ENCODE measurements at places on chromosomes 4 and X.

- DNase-seq, result no peak
Measured at GRCh38 chr4:79603681-79604080, 195.7 kb upstream of the GK2 start.

DNA sequence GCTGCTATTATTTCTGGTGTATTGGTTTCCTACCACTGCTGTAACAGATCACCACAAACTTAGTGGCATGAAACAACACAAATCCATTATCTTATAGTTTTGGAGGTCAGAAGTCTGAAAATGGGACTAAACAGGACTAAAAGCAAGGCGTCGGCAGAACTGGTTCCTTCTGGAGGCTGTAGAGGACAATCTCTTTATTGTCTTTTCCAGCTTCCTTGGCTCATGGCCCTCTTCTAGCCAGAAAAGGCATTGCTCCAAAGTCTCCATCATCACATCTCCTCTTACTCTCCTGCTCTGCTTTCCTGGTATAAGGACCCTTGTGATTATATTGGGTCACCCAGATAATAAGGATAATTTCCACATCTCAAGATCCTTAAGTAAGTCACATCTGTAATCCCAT, 121.9 kb downstream of the CLCN4 start:
- DNase-seq, result no peak

- no peak for DNase-seq
Measured at GRCh38 chrX:130094696-130095095, 15.6 kb downstream of the ELF4 start.

DNA sequence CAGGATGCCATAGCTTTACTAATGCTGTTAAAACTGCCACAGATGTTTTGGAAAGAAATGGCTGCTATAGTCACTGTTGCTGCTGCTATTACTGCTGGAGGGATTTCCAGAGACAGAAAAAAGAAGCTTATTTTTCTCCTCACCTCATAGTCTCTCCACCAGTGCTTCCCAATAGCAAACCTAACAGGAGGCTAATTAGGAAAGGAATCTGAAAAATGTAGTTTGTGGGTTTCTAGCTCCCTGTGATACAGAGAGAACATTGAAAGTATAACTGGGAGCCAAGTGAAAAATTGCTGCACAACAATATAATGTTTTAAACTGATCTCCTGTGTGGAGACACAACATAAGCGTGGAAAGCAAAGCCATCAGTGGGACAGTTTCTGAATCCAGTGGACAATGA, 8.6 kb upstream of the TSPAN7 start:
- DNase-seq, result no peak

DNA sequence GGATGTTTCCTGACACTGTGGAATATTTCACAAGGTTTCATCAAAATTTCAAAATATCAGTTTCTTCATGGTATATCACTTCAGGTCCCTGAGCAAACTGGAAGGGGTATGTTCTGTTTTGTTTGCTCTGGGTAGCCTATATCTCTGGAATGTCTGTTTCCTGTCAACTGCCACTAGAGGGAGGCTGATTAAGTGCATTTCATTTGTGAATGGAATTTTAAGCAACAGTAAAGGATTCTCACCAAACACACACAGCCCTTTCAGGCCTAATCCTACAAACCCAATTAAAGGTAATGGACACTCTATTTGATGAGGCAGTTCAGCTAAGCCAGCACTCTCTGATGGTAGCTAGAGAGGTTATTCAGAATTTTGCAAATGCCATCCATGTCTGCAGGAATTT, 307.1 kb downstream of the TEX13A start:
- DNase-seq, result no peak

- peak; percentile 58 for DNase-seq
Measured at GRCh38 chr4:186485561-186486062, 69.8 kb downstream of the MTNR1A start.

DNA sequence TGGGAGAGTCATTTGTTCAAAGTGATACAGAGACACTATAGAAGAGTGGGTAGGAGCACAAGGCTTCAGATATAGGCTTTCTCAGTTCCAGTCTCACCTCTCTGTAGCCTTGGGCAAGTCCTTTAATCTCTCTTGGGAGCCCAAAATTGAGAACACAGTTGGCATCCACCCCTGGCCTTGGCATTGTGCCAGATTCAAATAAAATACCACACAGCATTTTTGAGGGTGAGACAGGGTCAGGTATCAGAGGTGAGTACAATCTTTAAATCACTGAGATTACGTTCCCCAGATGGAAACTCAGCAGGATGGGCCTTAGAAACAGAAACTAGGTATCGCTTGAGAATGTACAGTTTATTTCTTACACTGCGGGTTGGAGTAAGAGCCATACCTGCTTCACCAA, 25.2 kb upstream of the SMIM10L2A start:
- DNase-seq, result no peak

DNA sequence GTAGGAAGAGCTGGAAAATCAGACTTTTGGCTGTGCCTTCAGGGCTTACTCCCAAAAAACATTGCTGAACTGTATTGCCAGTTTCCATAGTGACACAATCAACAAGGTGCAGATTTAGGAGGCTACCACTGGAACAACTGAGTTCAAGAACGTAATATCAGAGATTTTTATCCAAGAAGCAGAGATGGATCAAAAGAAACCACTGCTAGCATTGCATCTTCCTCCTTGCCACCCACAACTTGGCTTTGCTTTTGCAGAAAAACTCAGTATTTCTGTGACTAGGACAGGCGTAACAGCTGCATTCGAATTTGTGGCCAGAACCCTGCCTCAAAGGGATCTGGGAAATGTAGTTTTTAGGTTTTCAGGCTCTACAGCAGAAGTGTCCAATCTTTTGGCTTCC, 27.8 kb upstream of the WDFY3 start:
- no peak for DNase-seq

DNA sequence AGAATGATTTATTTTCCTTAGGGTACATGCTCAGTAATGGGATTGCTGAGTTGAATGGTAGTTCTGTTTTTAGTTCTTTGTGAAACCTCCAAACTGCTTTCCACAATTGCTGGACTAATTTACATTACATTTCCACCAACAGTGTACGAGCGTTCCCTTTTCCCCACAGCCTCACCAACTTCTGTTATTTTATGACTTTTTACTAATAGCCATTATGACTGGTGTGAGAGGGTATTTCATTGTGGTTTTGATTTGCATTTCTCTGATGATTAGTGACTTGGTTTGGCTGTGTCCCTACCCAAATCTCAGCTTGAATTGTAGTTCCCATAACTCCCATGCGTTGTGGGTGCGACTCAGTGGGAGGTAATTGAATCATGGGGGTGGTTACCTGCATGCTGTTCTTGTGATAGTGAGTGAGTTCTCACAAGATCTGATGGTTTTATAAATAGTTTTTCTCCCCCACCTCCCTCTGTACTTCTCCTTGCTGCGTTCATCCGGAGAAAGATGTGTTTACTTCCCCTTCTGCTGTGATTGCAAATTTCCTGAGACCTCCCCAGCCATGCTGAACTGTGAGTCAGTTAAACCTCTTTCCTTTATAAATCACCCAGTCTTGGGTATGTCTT, 95.1 kb downstream of the GBA3 start:
- no peak for DNase-seq

- DNase-seq, result no peak
Measured at GRCh38 chr4:36426741-36427140, 145.3 kb downstream of the DTHD1 start.

DNA sequence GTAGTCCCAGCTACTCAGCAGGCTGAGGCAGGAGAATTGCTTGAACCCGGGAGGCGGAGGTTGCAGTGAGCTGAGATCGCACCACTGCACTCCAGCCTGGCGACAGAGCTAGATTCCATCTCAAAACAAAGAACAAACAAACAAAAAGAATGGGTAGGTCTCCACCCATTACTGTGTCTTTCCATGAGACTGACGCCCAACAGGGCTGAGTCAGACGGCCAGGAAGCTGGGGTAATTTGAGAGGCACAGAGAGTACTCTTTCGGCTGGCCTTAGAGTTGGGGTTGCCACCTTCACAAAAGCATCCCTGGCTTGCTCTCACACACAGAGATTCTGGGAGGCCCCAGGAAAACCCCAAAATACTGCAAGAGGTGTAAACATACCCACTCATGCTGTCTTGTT, 72.0 kb upstream of the DHRSX start:
- no peak for DNase-seq

GRCh38 chr4:36041340-36041739, 203.0 kb downstream of the ARAP2 start:
- DNase-seq, result no peak

GRCh38 chrX:119028733-119029330, 44.0 kb upstream of the CT47C1 start:
- DNase-seq, result no peak

- no peak for DNase-seq
Measured at GRCh38 chr4:106297245-106298035, 18.6 kb downstream of the TBCK start.

- no peak for DNase-seq
Measured at GRCh38 chr4:54015423-54016030, 48.9 kb downstream of the CHIC2 start.

DNA sequence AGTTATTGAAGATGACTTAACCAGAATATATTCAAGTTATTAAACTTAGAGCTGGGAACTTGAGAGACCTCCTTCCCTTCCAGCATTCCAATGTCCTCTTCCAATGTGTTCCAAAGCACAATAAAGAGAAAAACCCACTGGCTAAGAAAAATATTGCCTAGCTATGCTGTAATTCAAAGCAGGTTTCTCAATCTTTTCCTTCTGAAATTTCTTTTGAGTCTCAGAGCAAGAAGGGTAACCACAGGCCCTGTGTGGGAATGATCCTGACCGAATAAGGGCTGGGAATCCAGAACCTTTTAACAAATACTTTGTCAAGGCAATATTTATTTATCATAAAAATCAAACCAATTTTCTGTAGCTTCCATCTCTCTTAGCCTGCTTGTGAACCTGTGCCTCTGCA, 150.7 kb upstream of the SFRP2 start:
- DNase-seq, result no peak

DNA sequence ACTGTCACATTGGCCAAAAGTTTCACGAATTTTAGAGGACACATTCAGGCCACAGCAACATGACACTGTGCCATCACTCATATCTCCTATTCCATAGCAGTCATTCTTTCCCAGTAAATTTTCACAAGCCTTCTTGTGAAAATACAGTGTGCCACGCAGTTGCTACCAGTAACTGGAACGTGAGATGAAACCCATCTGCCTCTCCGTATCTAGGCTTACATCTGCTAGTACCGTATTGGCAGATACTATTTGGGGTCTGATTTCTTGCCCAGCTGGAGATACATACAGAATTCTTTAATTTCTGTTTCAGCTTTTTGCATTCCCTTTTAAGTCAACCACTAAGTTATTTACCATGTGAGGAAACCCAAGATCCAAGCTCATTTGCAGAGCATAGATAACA, 8.7 kb upstream of the FAM241A start:
- DNase-seq, result no peak

GRCh38 chr4:111398906-111399330, 746.3 kb upstream of the FAM241A start:
- peak; percentile 19 for DNase-seq

- DNase-seq, result no peak
Measured at GRCh38 chr4:140212194-140212593, 58.2 kb upstream of the MAML3 start.

GRCh38 chr4:159352609-159353008, 249.7 kb downstream of the RAPGEF2 start:
- no peak for DNase-seq

DNA sequence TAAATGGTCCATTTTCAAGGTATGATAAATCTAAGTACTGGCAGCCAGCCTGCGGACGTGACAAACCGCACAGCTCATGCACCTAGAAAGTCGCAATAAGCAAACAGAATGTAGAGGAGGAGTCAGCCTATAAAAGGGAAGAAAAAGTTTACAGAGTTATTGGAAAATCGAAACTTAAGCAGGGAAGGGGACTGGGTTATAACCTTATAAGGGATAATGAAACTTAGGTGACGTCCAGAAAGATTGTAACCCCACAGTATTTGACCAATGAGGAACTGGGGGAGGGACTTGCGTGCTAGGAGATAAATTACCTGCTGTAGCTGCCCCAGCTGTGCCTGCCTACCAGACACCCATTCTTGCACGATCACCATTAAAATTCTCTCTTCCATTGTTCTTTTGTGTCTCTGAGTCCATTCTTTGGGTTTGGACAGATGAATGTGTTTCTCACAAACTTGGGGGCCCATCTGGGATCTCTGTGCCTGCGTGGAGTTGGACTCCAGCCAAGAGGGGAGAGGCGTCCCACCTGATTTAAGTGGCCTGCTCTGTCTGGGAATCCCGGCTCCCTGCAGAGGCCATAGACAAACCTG, 61.0 kb downstream of the ZCCHC12 start:
- DNase-seq, result no peak

- peak; percentile 93 for DNase-seq
Measured at GRCh38 chr4:6200011-6200921, at the start of gene JAKMIP1. JAKMIP1 (minus strand) TSS chr4:6200549; CDS start chr4:6112850, 87,699 bp downstream.

DNA sequence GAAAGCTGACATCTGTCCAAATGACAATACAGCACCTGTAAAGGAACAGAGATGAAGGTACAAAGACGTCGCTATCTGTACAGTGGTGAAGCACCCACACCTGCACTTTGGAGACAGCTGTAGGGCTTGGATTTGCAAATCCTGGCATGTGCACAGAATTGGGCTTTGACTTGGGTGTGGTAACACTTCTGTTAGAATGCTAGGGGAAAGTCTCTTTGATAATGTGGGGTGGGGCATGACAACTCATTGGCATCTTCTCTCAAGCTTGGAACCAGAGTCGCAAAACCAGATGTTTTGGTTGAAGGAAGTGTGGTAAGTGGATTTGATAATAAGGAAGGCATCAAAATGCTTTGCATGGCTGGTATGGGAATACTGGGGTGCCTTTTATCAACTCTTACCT, 55.5 kb downstream of the VCX3B start:
- DNase-seq, result no peak

GRCh38 chr4:40710484-40711254, 39.1 kb upstream of the NSUN7 start:
- no peak for DNase-seq

DNA sequence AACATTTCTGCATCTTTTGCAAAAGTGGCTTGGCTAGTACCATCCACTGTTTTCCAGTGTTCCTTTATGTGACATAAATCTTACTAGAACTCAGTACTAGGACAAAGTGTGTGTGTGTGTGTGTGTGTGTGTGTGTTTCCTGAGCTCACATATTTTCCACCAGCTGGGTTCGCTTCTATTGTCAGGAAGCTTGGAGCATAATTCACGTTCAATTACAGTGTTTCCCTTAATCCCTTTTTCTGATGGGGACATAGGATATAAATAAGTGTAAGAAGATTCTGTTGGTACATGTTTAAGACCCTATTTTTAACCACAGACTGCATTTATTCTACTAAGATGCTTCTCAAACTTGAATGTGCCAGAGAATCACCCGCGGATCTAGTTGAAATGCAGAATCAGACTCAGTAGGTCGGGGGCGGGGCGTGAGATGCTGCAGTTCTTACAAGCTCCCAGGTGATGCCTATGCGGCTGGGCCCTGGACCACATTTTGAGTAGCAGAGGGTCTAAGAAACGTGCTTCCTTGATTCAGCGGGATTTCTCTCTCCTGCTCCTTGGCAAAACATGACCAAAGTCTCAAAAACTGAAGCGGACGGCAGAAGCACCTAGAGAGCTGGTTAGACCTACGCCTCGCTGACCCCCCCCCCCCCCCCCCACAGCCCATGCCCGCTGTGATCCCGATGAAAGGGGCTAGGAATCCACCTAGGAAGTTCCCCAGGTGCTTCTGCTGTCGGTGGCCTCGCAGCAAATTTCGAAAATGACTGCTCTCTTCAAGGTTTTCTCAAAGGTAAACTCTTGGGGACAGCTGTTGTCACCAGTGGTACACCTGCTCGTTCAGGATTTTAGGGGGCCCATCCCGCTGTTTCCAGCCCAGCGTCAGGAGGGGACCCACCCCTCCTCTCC, 797 bp downstream of the CD99L2 start:
- peak; percentile 37 for DNase-seq

- no peak for DNase-seq
Measured at GRCh38 chr4:99645638-99646037, 12.0 kb downstream of the C4orf54 start.

- DNase-seq, result peak; percentile 49
Measured at GRCh38 chrX:16671005-16671404, 21.0 kb downstream of the S100G start.
